ENCODE measurements at places on chromosomes 7 and 10. TPM values are rescaled to one million over a fixed set of nuclear protein-coding genes. Genes with fewer than 3 reads are reported as not detected.

GRCh38 chr10:6637053-6637452 lies 57.0 kb upstream of the PRKCQ start:
- DNase-seq, result no peak

DNA sequence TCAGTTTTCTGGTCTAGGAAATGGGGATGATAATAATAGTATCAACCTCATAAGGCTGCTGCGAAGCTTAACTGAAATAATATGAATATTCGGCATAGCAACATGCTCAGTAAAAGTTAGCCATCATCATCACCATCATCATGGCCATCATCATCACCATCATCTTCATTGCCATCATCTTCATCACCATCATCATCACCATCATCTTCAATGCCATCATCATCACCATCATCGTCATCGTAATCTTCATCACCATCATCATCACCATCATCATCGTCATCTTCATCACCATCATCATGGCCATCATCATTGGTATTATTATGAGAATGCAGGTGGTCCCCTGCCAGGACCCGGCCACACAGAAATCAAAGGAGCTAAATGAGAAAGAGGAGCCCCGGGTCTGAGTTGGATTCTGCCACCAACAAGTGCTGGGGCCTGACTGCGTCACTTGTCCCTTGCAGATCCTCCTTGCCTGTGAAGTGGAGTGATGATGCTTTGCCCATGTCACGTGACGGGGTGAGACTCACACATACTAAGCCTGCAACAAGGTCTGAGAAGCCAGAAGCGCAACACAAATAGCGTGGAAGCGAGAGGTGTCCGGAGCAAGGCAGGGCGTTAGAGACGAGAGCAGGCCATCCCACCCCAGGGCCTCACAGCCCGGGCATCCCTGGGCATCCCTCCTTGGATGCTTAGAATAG lies 46.1 kb upstream of the EN2 start:
- no peak for DNase-seq

- DNase-seq, result no peak
Observed at GRCh38 chr7:33918438-33919143, 13.3 kb downstream of the BMPER start.

DNA sequence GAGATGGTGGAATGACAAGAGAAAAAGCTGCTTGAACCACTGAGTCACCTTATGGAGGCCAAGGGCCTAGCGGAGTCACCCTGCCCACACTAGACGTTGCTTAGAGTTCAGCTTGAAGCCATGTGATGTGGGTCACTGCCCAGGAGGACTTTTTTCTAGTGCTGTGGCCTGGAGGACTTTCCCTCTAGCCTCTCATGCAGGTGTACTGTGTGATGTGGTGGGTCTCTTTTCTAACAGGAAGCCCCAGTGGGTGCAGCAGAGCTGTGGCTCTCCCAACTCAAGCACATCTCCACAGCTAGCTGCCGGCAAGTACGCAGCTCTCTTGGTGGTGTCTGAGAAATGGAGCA lies 13.6 kb downstream of the POR start:
- no peak for DNase-seq

GRCh38 chr7:45684910-45685618 lies 110.9 kb downstream of the ADCY1 start:
- no peak for DNase-seq

INHBA gene
- total RNA-seq, result 0.08 TPM

DNA sequence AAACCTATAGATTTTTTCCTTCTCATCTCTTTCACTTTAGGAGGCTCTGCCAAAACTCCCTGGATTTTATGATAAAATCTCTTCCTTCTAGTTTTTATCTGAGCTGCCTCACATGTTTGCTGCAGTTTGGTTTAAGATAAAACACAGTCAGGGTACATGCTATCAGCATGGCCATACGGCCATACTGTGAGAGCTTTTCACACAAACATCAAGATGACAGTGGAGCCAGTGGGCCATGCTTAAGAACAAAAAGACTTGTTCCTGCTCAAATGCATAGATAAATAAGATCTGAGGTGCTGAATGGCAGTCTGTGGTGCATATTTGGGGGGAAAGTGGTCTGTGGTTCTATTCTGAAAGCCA lies 91.0 kb downstream of the ELMO1 start:
- no peak for DNase-seq

- DNase-seq, result no peak
Observed at GRCh38 chr7:87083865-87084519, 24.5 kb upstream of the ELAPOR2 start.

DNA sequence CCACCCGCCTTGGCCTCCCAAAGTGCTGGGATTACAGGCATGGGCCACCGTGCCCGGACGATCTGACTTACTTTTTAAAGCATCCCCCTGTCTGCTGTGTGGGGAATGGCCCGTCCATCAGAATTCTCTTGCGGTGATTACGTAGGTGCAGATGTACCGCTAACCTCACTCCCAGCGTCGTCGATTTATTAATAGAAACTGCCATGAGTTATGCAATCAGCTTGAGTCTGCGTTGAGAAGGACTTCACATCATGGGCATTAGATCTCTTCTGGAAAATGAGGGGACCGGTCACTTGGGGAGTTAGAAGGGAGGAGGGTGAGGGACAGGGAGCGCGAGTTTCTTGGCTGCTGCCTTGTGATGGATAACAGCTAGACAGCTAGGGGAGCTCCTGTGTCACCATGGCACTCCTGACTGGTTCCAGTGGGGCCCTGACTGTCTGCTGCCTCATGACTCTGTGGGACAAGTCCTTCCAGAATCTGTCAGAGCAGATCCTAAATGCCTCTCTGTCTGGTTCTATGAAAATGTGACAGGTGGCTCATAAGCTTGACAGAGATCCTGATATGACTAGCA lies 35.2 kb downstream of the POR start:
- no peak for DNase-seq

NPY4R gene
- not detected for total RNA-seq

GRCh38 chr7:77799078-77799964 lies 748 bp downstream of the PHTF2 start:
- peak; percentile 70 for DNase-seq

Data from SJCRH30 (cell line).